ENCODE measurements at places on chromosomes 7 and 10. TPM values are rescaled to one million over a fixed set of nuclear protein-coding genes. Genes with fewer than 3 reads are reported as not detected.

DNA sequence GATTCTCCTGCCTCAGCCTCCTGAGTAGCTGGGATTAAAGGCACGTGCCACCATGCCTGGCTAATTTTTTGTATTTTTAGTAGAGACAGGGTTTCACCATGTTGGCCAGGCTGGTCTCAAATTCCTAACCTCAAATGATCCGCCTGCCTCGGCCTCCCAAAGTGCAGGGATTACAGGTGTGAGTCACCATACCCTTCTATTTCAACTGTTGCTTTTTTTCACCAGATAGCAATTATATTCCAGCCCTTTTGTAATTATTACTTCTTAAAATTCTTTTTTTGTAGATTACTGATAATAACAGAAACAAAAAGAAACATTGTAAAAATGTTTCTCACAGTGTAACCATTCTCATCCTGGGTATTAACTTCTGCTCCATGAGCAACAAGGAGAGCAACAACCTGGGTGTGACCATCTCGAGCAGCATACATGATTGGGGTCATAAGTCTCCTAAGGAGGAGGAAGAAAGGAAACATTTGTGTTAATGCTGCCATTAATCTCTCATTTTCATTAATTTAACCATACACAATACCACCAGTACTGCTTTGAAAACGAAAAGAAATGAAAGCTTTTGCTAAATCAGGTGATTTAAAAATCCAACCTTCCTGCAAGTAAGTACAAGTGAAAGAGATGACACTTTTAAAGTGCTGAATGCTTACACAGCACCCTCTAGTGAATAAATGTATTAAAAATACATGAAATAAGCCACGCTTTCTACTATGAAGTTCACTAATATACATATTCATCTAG, 41.8 kb downstream of the ASZ1 start:
- no peak overlapping the region for H3K27ac ChIP-seq
- no peak overlapping the region for H3K4me3 ChIP-seq
- H3K36me3 ChIP-seq, result no peaks in the 10 kb centered on the region
- no peaks in the 10 kb centered on the region for H3K4me1 ChIP-seq
- no peaks in the 10 kb centered on the region for H3K27me3 ChIP-seq

TMEM178B gene
- total RNA-seq, result 1.0 TPM

NPC1L1 gene
- 0.12 TPM for total RNA-seq

PSPH gene
- 30.0 TPM for total RNA-seq

FAM180A gene
- not detected for total RNA-seq

Data from activated T-cell treated with anti-CD3 and anti-CD28 coated beads, Interleukin-2, amount 50 U/mL, for 72 hours (primary cell).